ENCODE measurements at places on chromosomes 1 and 21. TPM values are rescaled to one million over a fixed set of nuclear protein-coding genes. Genes with fewer than 3 reads are reported as not detected.

The RABGGTB gene
- total RNA-seq = 54.9 TPM

The CCDC30 gene
- total RNA-seq = 1.1 TPM

The BRINP3 gene
- total RNA-seq = 11.4 TPM

The AVPR1B gene
- total RNA-seq = not detected

The MSH4 gene
- total RNA-seq = not detected

DNA sequence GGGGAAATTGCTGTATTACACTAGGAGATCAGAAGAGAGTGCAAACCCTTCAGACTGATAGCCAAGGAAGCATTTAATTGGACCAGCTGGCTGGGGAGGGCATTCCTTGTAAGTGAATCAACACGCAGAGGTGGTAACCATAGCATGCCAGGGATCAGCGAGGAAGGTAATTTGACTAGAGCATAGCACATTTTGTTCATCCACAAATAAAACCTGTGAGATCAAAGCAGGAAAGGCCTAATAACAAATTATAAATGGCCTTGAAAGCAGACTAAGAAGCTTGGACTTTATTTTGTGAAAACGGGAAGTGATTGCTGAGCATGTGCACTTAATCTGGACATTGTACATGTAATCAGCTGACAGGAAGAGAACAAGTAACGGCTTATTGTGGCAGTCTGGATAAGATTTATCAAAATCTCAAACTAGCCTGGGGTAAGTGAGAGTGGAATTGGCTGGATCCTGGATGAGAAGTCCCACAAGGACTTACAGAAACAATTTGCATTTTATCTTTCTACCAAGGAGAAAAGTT is 11.7 kb upstream of the CD55 start:
- ATAC-seq = no peak

DNA sequence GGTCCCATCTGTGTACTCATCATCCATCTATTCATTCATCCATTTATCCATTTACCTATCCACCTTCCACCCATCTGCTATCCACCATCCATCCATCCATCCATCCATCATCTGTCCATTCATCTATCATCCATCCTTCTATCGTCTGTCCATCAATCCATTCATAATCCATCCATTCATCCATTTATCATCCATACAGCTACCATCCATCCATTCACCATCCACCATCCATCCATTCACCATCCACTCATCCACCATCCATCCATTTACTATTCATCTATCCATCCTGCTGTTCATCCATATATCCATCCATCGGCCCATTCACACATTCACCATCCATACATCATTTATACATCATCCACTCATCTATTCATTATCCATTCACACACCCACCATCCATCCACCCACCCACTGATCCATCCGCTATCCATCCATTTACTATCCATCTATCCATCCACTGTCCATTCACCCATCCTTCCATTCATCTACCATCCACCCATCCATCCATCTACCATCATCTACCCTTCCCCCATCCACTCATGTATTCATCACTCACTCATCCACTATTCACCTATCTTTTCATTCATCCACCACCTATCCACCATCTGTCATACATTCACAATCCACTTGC is 96.4 kb downstream of the TRIM11 start:
- no peak for ATAC-seq

DNA sequence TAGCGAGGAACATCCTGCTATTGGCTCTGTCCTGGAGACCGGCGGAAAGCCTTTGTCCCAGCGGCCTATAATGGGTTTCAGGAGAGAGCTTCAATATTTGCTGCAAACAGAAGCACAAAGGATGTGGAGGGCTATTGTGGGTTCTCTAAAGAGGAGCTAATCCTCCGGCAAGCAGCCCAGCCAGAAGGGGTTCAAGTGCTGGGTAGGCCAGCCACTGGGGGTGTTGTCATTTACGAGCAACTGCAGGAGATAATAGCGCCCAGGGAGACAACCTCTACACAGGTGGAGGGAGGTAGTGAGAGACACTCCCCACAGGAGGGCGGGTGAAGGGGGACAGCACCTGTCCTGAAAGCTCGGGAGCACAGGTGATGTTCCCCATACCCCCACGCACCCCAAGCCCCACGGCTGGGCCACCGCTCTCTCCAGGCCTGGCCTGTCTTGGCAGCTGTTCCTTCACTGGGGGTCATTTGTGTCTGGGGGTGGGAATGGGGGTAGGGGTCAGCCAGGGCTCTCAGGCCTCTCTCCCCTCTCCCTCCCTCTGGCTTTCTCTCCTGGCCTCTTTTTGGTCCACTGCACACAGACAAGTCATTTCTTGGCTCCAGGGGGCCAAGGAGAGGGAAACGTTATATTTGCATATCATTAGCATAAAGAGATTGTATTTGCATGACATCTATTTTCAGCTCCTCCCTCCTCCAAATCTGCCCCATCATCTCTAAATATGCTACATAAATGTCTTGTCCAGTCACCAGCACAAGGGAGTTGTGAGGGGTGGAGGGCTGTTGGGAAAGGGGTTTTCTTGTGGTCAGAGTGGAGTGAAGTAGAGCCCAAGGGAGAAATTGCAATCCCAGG is 22.0 kb upstream of the SLC26A9 start:
- ATAC-seq = no peak

- ATAC-seq = no peak
Measured at GRCh38 chr1:38361566-38361965, 315.0 kb upstream of the POU3F1 start.

DNA sequence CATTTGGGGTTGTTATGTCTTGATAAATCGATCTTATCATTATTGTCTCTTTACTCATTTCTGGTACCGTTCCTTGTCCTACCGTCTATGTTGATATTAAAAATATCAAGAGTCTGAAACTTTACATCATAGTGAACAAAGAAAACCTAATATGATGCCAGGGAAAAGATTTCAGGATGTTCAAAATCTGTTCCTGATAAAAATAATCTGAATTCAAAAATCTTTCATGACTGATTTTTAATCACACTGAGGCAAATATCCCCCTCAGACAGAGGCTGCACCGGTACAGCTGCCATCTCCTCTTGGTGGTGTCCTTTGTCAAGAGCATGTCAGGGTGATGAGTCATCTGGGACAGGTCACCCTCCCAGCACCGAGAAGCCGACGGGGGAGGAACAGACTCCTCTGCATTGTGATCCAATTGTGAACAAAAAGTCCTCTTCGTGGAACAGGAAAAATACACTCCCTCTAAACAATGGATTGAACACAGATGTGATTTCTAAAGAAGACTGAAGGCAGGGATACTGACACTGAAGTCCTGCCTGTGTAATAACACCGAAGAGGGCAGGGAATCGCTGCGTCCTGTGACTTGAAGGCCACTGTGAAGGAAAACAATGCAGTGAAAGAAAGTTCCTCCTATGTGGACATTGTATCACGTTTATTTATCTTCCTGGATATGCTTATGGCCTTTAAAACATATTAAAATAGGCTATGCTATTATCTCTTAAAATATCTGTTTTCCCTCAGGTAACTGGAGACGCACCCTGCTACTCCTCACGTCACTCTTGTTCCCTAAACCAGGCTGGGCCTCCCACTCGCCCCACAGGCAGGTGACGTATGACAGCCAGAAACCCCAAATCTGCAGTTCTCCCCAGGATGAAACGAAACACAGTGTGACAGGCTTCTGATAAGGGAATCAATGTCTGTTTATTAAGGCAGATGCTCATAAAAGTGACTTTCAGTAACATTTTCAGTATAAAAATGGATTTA is 4.3 kb upstream of the SPATC1L start:
- ATAC-seq = peak; percentile 70

DNA sequence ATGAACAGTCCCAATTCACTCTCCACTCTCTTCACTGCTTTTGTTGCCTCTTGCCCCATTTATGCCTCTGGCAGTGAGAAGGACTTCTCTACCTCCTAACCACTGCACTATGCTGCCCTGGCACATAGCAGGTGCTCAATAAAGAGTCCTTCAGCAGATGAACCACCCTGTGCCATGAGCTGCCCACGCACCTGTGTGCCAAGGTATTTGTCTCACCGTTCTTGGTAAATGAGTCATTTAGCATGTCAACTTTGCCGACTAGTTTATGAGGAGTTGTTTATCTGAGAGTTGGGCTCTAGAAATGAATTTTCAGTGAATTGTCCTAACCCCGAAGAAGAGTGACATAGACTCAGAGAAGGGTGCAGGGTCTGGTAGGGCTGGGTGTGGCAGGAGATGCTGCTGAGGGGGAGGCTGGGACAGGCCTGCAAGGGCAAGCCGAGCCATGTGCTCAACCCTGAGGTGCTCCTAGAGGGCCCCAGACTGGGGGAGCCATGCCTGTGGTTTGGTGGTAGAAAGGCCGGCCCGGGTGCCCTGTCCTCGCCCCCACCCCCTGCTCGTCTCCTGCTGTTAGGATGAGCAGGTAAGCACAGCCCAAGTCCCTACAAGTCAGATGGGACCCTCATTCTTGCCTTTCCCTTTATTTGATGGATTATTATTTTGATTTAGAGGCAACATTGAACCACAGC is 654.5 kb downstream of the MATN1 start:
- ATAC-seq = no peak

- no peak for ATAC-seq
Measured at GRCh38 chr1:110506541-110506940, 12.4 kb downstream of the KCNA10 start.

DNA sequence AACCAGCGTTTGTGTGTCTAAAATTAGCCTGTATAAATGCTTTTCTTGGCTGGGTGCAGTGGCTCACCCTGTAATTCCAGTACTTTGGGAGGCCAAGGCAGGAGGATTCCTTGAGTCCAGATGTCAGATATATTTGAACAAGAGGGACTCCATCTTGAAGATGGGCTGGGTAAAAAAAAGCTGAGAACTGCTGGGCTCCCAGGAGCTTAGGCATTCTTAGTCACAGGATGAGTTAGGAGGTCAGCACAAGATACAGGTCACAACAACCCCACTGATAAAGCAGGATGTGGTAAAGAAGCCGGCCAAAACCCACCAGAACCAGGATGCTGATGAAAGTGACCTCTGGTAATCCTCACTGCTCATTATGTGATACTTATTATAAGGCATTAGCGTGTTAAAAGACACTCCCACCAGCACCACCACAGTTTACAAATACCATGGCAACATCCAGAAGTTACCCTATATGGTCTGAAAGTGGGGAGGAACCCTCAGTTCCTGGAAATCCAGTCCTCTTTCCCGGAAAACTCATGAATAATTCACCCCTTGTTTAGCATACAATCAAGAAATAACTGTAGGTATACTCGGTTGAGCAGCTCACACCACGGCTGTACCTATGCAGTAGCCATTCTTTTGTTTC is 36.2 kb upstream of the ZNF496 start:
- ATAC-seq = no peak

DNA sequence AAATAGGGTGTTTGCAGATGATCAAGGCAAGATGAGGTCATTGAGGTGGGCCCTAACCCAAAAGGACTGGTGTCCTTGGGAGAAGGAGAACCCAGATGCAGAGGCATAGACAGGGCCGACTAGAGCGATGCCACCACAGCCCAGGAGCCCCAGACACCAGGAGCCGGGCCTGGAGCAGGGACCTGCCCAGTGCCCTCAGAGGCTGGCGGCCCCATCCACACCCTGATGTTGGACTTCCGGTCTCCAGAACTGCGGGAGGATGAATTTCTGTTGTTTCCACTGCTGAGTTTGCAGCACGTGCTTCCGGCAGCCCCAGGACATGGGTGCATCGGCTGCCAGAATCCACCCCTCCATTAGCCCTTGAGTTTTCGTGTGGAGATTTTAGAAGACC is 7.2 kb upstream of the ACTRT2 start:
- ATAC-seq = no peak

Measured in gastroesophageal sphincter (tissue), 4 donors.